Lung (tissue), 17 donors: ENCODE measurements at places on chromosomes 2 and 18.

DNA sequence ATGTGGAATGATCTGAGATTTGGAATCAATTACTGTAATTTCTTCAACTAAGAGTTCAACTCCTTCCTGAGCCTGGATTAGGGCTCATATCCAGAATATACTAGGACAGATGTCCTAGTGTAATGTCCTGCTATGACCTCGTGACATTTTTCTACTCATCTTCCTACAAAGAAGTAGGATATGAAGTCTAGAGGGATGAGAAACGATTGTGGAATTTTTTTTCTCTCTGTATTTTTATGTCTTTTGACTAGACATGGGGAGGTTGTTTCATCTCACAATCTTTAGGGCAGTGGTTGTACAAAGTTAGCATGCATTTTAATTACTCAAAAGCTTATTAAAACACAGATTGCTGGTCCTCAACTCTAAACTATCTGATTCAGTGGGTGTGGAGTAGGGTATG is 203.0 kb downstream of the PARD3B start:
- no peak for DNase-seq

DNA sequence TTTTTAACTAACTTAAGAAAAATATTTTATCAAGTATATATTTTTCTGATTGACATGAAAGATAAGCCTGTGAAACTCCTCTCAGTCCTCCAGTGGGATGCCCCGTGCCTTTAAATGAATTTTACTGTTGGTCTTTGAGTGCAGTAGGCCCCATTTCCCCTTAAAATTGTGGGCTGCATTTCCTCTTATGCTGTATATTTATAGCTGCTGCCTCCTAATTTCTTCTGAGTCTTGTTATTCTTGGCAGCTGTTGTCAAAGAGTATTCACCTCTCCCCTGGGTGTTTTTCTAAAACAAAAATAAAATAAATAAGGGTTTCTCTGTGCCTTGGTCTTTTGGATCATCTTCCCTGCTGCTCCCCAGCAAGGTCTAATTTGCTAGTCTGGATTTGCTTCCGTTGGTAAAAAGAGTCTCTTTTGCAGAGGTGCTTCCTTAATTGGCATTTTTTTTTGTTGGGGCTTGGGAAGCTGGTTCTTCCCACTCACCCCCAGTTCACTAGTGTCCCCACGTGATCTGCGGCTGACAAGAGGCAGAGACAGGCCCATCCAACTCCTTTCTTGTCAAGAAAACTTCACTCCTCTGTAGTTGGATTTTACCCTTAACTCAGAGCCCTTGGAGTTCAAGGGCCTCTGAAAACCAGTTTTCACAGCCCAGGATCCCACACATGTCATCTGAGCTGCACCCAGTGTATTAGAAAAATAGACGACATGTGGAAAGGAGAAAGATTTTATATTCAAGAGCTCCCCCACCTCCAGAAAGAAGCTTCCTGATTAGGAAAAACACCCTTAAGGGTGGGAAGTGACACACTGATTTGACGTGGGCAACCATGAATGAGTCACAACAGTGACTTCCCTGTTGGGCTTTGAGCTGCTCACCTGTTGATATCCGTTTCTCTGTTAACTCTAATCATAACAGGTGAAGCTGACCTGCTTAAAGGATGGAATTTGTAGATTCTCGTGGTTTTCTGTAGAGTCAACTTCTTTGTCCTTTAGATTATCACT is 431.5 kb downstream of the DCDC2C start:
- no peak for DNase-seq

GRCh38 chr2:201608021-201608420 is 35.3 kb downstream of the TMEM237 start:
- no peak for DNase-seq

DNA sequence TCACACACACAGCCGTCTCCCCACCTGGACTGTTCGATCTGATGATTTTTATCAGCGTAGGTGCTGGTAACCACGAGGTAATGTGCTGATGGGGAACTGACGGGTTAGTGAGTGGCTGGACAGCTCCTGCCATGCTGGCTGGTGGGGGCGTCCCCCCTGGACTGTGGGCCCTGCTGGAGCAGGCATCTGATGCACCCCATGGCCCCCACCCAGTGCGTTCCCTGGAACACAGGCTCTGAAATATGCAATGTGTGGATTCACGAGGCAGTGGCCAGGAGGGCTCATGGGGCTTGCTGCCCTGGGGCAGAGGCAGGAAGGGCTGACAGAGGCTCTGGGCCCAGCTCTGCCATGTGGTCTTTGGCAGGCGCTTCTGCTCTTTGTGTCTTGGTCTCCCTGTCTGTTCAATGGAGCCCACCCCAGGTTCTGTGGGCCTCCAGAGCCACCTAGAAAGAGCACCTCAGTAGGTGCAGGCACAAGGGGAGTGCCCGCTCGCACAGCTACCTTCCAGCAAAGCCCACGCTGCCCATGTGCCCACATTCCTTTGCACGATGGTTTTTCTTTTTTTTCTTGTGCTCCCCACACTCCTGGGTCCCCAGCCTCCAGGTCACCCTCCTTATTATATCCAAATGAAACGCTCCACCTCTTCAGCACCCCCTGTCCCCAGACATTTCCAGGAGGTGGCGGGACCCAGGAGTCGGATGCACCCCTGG is 10.3 kb upstream of the PXDN start:
- DNase-seq, result no peak

- DNase-seq, result no peak
These were observed 81.5 kb upstream of the ODC1 start for GRCh38 chr2:10529611-10530010.

- no peak for DNase-seq
These were observed 9.8 kb upstream of the ERFE start for GRCh38 chr2:238148981-238149380.

DNA sequence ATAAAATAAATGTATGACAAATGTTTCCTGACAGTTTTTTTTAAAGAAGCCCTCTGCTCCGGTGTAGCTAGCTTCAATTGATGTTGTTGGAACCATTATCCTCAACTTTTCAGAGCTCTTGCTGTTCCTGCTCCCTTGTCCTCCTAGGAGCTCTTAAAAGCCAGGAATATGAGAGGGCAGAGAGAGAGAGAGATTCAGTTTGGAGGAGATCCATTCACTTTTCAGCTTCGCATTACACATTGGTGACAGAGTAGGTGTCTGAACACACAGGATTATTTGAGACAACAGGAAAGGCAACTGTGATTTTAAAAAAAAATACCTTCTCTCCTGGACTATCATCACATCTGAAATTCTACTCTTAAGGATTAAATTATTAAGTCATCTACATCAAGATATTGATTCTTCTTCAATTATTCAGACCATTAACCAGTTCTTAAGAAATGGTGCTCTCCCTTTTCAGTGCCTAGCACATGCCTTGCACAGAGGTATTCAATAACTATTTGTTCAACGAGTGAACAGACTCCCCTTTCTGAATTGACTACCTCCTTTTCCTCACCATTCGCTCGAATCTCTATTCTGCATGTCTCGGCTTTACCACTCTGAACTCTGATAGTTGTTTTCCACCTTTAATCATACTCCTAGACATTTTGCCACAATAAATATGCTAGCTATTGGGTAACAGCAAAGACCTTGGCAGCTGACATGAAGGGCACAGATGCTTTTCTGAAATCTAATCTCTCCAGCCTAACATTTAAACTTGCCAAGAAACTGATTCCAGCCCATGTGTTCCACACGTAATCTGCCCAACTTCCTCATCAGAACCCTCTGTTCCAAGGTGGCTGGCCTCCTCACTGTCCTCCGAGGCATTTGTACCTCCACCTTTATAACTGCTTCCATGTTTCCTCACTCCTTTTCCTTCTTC is 28.6 kb upstream of the SLC35F5 start:
- DNase-seq, result no peak

- DNase-seq, result no peak
These were observed 54.2 kb downstream of the LTBP1 start for GRCh38 chr2:33000986-33001385.

GRCh38 chr2:224807153-224807964 is 91.2 kb upstream of the CCDC195 start:
- no peak for DNase-seq

DNA sequence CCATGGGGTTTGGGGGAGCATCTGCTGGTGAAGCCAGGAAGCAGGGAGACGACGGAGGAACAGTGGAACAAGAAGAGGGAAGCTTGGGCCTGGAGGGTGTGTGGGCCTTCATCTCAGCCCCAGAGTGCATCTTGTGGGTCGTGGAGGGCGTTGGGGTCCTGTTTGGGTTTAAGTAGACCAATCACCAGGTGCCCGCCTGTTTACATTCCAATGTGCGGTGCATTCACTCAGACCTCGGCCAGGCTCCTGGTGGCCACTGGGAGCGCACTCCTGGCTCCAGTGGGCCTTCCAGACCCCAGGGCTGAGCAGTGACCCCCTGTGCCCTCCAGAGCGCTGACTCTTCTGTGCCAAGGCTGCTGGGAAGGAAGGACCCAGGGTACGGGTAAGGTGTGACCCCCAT is 293.7 kb downstream of the NDUFA10 start:
- DNase-seq, result no peak

DNA sequence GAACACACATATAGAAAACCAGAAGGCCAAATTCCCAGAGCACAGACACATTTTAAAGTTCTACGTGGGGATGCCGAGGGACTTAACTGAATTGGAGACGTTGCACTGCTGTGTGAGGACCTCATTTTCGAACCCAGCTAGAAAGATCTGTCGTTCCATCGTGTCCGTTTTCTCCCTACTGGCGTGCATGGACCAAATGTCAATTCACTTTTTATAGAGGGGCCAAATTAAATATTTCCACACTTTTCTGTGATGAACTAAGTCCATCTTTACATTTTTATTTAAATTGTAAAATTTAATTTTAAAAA is 692 bp upstream of the TSHZ1 start:
- DNase-seq, result no peak

GRCh38 chr2:96116879-96117533 is 635 bp upstream of the ADRA2B start:
- DNase-seq, result peak; percentile 40

- DNase-seq, result no peak
These were observed 154.5 kb upstream of the LRRTM1 start for GRCh38 chr2:80459028-80459427.

- no peak for DNase-seq
These were observed 238.1 kb downstream of the KLHL29 start for GRCh38 chr2:23622966-23623675.

- no peak for DNase-seq
These were observed 71.3 kb downstream of the SLC25A12 start for GRCh38 chr2:171822525-171823322.

DNA sequence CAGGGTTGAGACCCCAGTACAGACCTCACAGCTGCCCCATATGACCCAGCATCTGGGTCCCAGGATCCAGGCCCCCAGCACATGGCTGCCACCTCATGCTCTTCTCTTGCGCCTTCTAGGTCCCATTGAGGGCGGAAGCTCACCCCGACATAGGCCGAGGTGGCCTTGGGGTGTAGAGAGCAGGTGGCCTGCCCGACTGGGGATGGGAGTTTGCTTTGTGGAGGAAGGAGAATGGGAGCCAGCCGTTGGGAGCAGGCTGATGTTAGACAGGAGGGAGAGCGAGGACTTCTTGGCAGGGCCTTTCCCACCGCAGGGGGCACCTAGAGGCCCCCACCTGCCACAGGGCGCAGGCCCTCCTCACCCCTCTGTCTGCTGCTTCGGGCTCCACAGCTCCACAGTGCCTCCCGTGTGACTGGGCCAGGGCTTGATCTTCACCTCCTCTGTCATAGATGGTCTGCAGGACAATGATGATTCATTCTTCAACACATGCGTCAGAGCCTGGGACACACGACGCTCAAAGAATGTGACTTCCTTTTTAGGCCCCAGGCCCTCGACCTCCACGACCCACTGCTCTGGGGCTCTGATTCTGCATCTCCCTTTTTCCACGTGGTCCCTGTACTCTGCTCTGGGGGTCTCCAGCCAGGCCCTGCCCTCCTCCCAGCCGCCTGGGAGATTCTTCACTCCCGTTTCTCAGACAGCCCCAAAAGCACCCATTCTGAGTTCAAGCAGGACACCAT is 86.6 kb upstream of the ODC1 start:
- no peak for DNase-seq

- DNase-seq, result no peak
These were observed 288.2 kb upstream of the CHST9 start for GRCh38 chr18:27473318-27473717.

DNA sequence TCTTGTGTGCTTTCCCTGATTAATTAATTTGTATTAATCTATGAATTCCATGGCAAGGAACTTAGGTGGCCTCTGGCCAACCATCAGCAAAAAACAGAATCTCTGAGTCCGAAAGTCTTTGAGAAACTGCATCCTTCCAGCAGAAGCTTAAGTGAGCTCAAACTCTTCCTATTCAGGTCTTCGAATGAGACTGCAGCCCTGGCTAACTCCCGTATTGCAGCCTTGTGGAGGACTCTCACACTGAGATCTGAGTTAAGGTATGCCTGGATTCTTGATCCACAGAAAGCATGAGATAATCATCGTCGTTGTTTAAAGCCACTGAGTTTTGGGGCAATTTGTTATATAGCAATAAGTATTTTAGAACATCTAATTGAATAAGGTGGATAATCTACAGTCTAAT is 1143.9 kb upstream of the NXPH2 start:
- DNase-seq, result no peak

- no peak for DNase-seq
These were observed 148.5 kb downstream of the MGAT5 start for GRCh38 chr2:134402410-134402809.

GRCh38 chr2:108905176-108905575 is 83.8 kb downstream of the EDAR start:
- DNase-seq, result no peak

DNA sequence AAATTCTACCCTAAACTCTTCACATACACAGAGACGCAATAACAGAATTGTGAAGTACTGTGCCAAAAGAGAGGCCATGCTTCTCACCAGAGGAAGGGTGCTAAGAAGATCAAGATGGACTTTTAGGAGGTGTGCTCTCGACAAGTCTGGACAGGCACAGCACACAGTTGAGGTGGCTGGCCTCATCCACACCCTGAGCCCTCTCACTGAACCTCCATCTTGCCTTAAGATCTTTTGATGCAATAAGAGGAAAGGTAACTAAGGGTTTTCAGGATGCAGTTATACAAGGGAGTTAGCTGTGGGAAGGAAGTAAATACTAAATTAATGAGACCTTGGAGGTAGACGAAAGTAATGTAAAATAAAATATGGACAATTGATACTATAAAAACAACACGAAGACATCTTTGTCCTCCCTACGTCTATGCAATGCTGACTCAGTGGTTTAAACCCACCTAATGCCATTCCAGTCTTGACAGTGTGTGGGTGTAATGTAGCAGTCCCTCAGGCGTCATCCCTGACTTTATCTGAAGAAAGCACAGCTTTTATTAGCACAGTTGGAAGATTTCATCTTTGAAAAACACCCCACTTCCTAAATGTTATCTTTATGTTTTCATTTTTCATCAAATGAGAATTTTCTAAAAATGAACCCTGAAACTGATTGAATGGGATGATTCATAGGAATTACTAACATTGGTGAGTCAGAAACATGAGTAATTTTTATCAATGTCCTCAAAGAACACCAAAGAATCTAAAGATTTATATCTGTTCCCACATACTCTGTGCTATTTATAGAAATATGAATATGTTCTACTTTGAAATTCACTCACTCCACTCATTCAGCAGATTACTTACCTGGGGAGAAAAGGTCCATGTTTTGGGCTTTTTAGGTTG is 34.0 kb upstream of the MALL start:
- DNase-seq, result no peak

GRCh38 chr2:202669841-202670240 is 35.1 kb downstream of the FAM117B start:
- DNase-seq, result no peak

GRCh38 chr18:56652802-56653201 is 1.6 kb downstream of the WDR7 start:
- DNase-seq, result no peak

GRCh38 chr2:187252063-187252462 is 196.0 kb downstream of the CALCRL start:
- no peak for DNase-seq

GRCh38 chr2:40087927-40088326 is 308.9 kb upstream of the THUMPD2 start:
- DNase-seq, result no peak

GRCh38 chr2:181781078-181781786 is 100.9 kb upstream of the NEUROD1 start:
- DNase-seq, result no peak
